ENCODE measurements at places on chromosomes 1 and 21.

DNA sequence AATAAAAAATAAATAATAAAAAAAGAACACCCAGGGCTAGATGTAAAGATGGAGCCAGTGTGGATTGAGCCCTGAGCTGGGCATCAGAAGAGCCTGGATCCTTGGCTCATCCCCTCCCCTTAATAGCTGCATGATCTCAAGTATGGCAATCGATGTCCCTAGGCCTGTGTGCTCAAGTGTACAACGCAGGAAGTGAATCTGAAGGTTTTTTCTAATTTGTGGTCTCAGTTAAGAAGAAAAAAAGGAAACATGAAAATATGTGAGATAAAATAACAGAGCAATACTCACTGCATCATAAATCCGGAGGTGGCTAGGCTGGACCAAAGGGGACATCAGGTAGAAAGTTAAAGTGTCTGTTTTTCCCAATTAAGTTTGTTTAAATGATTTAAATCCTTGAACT, 47.3 kb upstream of the SLC44A3 start:
- DNase-seq, result no peak

DNA sequence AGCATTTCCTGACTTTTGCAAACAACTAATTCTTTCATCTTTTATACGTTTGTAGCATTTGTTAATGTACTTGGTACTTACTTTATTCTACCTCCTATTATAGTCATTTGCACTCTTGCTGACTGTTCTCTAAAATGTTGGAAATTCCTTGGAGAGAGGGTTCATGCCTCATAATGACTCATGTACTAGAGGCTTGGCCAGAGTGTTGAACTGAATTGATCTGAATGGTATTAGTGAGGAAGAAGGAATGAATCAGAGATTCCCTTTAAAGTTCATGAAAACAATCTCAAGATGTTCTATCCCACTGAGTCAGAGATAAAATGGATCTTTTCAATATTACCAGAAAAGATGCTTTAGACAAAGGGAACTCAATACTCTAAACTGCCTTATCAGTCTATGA, 383.4 kb downstream of the SEC16B start:
- no peak for DNase-seq

DNA sequence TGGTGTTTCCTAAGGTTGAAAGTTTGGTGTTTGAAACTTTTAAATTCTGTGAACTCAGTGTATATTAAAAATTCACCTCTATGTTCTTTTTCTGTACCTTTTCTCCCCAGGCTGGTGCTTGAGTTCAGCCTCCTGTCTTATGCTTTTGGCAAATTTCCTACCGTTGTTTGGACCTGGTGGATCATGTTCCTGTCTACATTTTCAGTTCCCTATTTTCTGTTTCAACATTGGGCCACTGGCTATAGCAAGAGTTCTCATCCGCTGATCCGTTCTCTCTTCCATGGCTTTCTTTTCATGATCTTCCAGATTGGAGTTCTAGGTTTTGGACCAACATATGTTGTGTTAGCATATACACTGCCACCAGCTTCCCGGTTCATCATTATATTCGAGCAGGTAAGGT, 24.9 kb upstream of the AXDND1 start:
- no peak for DNase-seq

DNA sequence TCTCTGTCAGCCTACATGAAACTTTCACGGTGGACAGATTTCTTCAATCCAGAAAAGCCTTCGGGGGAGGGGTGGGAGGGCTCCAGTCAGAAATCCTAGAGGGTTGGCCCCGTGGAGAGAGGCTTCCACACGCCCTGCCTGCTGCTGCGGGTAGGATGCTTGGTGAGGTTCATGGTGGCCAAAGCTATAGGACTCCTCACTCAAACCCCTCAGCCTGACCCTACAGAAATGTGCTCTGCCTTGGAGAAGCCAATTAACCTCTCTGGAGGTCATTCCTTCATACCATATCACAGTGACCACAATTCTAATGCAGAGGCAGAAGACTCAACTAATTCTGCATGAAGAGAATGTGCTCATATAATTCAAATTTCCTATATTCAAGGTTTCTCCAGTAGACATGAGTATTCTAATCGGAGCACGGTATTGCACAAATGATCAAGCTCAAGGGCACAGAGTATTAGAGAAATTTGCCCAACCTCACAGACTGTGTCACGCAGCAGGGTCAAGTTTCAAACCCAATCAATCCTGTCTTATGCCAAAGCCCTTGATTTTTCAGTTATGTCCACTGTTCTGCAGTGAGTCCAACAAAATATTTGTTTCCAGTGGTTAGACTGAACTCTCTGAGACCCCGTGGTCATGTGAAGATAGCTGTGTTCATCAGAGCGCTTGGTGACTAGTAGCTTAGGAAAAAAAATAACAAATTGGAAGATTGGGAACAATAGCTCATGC, 104.8 kb downstream of the TOMM20 start:
- DNase-seq, result no peak

- DNase-seq, result no peak
Measured at GRCh38 chr1:36968730-36969129, 65.6 kb downstream of the GRIK3 start.

DNA sequence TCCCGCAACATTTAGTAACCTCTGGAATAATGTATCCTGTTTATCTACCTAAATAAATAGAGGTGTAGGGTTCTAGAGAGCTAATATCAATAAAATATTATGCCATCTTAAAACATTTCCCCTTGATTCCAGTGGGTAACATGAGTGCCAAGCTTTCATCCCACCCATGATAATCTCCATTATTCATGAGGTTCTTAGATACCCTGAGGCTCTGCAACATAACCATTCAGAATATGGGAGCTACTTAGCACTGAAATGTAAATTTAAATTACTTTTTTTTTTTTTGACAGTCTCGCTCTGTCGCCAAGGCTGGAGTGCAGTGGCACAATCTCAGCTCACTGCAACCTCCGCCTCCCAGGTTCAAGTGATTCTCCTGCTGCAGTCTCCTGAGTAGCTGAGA, 832.7 kb downstream of the BRINP3 start:
- DNase-seq, result no peak

- no peak for DNase-seq
Measured at GRCh38 chr1:167095368-167095767, 1.5 kb downstream of the STYXL2 start.

- no peak for DNase-seq
Measured at GRCh38 chr1:38997034-38997900, 6.2 kb downstream of the AKIRIN1 start.

DNA sequence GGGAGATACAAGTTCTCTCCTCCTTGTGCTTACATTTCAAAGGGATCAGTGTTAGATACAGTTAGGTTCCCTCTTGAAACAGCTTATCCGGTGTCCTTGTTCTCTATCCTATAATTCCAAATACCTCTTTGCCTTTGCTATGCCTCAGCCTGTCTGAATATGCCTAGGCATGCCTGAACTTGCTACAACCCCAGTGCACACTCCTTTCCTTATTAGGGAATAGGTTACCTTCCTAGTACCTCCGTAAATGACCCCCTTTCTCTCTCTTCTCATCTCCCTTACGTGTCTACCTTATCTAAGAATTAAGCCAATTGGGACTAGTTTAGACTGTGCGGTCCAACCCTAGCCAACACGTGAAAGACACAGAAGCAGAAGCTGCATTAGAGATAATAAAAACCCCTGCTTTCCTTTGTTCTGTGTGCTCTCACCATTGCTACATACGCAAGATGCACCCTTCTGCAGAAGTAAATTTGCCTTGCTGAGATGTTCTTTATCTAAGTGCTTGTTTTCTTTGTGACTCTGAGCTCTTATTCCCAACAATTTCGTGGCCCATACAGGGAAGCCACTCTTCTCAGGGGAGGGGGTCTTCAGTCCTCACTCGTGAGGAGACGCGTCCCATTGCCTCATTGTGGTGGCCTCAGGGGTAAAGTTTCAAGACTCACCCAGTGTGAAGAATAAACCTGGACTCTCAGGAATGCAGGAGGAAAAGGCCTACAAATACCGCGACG, 802.1 kb downstream of the PLA2G4A start:
- DNase-seq, result no peak

DNA sequence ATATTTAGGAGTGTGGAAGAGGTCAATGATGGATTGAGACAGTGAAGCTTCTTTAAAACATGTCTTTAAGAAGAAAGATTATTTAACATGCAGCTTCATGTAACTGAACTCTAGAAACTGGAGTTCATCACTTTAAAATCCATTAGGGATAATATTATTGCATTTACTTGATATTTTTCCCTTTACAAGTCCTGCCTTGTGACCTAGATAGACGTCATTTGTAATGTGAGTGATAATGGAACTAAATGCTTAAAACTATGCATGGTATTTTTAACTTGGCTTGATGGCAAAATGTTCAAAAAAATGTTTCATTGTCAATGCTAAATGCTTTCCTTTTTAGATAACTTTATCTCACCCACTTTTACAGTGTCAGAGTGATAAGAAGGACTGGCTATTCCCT, 723.7 kb downstream of the RWDD3 start:
- no peak for DNase-seq

- no peak for DNase-seq
Measured at GRCh38 chr21:27423906-27424595, 457.2 kb upstream of the ADAMTS5 start.

DNA sequence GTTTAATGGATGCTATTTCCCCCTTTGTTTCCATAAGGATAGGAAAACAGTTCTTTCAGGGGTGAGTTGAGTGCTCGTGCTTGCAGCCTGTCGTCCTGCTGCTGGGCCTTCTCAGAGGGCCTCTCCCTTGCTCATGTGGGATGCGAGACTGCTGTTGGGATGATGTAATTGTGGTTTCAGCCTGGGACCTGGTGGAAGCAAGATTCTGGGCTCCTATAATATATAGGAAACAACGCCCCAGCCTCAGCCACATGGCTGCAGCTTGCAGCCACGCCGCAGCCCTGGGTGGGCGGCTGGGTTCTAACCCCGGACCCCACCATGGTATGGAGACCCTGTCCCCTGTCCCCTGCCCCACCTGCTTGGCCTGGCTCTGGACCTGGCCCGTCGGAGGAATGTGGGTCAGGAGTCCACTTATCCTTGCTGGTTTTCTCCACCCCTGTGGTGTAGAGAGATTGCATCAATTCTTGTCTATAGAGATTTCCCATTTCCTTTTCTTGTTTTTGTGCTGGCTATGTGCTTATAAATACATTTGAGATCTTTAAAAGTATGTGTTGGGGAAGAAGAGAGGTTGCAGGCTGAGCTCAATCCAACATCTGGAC, 357.8 kb downstream of the SIPA1L2 start:
- no peak for DNase-seq

All from type B pancreatic cell (in vitro differentiated cells).